ENCODE measurements at places on chromosomes 4 and X.

- DNase-seq = no peak
Measured at GRCh38 chr4:15488658-15489470, 19.2 kb downstream of the CC2D2A start.

- no peak for DNase-seq
Measured at GRCh38 chr4:101103381-101104142, 243.8 kb downstream of the PPP3CA start.

DNA sequence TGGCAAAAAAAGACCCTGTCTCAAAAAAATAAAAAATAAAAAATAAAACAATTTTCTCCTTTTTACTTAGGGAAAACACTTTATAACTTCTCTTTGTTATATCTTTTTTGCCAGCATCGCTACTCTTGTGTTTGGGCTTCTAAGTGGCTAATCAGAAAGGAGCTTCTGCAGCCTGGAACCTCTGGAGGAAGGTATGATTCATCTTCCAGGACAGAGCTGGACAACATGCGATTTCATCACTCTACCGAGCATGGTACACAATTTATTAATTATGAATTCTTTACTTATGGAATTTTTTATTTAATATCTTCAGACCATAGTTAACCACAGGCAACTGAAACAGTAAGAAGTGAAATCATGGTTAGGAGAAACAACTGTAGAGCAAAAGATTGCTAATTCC, 1254.3 kb upstream of the AGA start:
- no peak for DNase-seq

DNA sequence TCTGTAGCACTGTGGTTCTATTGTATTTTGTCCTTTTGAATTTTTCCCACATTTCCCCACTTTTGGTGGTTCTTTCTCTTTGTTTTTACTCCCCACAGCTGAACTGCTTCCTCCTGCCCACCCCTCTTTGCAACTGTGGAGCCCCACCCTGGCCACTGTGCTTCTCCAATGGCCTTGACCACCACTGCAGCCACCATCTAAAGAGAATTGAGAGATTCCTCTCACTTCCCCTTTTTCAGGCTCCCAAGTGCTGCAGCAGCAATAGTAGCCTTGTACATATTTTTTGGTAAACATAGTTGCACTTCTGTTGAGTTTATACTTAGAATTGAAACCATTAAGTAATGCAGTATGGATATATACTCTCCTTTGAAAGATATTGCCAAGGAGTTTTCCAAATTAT, 51.3 kb upstream of the FRMPD3 start:
- no peak for DNase-seq

DNA sequence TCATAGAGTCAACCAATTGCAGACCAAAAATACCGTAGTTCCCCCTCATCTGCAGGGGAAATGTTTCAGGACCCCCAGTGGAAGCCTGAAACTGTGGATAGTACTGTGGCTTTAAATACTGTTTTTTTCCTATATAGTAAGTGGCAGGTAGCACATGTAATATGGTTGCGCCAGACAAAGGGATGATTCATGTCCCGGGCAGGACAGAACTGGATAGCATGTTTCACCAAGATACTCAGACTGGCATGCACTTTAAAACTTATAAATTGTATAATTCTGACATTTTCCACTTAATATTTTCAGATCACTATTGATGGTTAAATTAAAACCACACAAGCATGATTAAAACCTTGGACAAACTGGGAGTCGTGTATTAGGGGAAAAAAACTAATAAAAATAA, 276.3 kb upstream of the AGA start:
- no peak for DNase-seq

GRCh38 chrX:153981771-153982533, 9.4 kb downstream of the TMEM187 start:
- no peak for DNase-seq

DNA sequence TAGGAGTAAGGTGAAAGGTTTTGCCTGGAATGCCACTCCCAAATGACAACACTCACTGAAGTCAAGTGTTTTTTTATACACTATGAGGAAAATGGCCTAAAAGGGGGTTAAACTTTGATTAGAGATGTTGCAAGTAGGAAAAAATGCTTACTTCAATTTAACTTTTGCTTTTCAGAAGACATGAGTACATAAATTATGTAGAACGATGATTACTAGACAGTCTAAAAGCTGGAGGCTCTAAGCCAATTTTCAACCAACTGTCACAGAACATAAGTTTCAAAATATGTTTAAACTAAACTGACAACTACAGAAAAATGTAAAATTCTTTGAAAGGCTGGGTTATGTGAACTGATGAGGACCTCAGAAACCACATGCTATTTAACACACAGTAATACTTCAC, 83.4 kb downstream of the SHISA3 start:
- DNase-seq = no peak

GRCh38 chr4:59341506-59341905, 1858.6 kb upstream of the ADGRL3 start:
- no peak for DNase-seq

- peak; percentile 80 for DNase-seq
Measured at GRCh38 chr4:2186133-2186864, 55.6 kb downstream of the HAUS3 start.

DNA sequence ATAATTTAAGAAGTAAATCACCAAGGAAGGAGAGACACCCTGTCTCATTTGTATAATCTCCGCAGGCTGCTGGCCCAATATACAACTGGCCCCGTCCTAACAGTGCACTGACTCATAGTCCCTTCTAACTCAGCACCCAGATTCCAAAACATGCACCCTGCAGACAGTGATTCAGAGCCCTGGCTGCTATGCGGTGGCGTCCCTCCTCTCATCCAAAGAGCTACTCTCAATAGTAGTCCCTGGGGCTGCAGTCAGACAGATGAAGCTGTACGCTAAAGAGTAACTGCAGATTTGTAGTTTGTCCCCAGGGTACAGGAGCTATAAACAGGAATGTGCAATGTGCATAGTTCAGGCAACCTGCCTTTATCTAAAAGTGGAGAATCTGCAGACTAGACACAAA, 23.0 kb downstream of the GABRA3 start:
- no peak for DNase-seq

- DNase-seq = no peak
Measured at GRCh38 chr4:185645403-185645802, 110.1 kb upstream of the PDLIM3 start.

- no peak for DNase-seq
Measured at GRCh38 chrX:31331928-31332327, 260.1 kb upstream of the FTHL17 start.

GRCh38 chrX:24081661-24082154, 27.0 kb downstream of the EIF2S3 start:
- no peak for DNase-seq

GRCh38 chr4:80841587-80842281, 188.8 kb upstream of the BMP3 start:
- DNase-seq = no peak

DNA sequence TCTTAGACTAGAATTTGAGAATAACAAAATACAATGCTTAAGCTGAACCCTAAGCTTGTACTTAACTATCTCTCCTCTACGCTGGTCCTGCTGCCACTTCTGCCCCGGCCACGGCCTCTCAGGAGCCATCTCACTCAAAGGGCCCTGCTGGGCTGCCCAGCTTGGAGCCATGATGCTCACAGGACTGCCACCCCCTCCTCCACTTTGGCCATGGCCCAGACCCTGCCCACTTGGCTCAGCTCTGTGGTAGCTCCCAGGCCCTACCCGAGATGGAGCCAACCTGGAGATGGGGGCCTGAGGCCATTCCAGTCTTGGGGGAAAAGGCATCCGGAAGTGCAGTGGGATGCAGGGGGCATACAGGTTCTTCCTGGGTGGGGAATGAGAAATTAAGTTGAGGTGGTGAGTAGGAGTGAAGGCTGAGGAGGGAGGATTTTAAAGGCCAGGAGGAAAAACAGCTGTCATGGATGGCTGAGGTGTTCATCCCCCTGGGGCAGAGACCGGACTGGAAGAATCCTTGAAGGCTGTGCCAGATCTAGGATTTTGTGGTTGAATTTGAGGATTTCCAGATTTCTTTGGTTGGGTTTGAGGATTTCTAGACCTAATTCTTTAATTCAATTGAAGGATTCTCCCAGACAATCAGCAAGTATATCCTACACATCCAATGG, 824 bp downstream of the SASH3 start:
- DNase-seq = no peak

GRCh38 chr4:3838437-3839380, 72.5 kb downstream of the ADRA2C start:
- no peak for DNase-seq

DNA sequence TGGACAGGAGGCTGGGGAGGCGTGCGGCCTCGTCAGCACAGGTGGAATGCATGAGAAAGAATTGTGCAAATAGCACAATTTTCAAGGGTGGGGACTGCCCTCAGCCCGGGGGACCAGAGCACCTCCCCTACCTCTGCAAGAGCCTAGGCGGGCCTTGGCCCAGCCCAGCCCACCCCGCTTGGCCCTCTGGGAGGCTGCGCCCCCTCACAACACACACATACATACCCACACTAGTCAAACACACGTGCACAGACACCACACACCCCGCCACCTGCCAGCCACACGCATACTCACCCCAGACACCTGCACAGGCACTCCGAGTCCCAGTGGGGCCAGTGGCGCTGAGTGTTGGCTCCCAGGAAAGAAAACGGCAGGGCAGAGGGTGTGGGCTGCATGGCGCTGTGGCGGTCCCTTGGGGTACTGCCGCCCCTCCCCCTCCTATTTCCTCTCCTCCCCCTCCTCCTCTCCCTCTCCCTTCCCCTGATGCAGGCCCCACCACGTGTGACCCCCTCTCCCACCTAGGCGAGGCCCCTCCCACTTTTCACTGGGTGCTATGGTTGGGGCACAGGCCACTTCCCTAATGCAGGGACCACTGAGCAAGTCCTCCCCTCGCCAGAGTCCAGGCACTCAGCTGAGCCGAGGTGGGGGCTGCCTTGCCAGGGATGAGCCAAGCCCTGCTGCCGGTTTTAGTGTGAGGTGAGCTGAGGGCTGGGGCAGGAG, 84.5 kb downstream of the FAM53A start:
- no peak for DNase-seq

DNA sequence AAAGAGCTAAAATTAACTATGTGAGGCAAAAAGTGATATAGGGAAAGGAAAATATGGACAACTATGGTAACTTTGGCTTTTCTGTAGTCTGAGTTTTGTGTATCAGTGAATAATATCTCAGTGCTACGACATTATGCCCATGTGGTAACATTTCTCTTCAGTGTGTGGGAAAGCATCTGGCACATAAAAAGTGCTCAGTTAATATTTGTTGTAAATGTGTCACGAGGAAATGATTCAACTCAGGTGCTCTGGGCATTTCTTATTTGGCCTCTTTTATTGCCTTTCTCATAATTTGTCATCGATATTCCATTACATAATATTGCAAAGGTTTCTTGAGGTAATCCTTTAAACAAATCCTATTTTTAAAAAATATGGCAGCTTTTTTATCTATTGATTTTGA, 17.6 kb downstream of the OFD1 start:
- DNase-seq = no peak

- DNase-seq = no peak
Measured at GRCh38 chr4:185189606-185190305, 14.0 kb downstream of the CFAP97 start.

DNA sequence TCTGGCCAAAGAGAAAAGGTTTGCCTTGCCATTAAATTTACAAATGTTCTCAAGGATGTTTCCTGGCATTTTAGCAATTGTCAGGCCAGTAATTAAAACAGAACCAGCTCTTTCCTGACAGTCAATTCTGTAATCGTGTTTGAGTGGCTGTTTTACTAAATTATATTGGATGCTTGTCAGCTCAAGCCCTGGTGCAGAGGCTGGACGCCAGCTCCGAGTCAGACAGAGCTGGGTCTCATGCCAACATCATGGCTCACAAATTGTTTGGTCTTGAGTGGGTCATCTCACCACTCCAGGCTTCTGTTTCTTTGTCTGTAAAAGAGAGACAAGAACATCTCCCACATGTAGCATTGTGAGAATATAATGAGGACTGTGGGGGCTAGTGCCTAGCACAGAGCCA, 190.3 kb upstream of the PSAPL1 start:
- no peak for DNase-seq

DNA sequence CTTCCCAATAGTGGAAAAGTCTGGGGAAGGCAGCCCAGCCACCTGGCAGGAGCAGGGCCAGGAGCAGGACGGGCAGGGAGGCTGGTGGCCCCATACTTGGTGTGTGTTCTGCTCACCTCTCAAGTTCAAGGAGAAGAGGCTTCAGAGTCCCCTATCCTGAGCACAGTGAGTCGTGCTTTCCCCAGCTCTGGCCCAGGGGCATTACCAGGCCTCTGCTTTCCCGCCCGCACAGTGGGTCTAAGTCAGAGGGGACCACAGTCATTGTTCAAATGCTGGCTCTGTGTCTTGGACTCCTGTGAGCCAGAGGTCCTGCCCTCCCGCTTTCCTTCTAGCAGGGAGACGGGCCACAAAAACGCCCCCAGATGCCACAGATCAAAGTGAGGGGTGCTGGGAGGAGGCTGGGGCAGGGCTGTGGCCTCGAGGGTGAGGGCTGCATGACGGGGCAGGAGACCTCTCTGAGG, 27.6 kb downstream of the HTRA3 start:
- DNase-seq = no peak

DNA sequence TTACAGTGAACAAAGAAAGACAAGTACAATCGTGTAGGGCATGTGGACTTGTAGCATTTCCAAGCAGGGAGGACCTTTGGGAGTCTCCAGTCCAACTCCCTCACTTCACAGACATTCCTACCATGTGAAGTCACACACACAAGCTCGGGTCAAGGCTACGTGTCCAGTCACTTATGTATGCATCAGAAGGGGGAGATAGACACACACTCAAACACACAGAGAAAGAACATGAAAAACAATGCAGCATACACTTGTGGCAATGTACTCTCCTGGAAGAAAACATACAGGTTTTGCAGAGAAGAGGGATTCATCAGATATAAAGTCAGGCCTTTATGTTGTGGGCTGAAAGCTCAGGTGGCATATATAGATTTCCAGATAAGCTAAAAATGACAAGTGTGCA, 136.1 kb upstream of the MID1 start:
- DNase-seq = peak; percentile 88

DNA sequence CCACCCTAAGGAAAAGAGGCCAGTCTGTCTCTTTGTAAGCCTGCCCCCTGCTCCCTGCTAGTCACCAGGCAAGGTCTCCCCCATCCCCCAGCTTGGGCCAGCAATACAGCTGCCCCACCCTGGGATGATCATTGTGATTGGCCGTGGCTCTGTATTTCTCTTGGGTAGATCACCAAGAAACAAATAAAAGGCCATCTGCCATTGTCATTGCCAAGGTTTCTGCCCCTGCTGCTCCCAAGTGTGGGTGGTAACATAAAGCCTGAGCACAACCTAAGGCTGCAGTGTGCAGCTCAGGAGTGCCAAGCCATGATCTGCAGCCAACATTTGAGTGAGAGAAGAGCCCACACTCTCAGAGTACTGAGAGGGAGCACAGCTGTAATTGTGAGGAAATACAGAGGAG, 241.0 kb upstream of the POF1B start:
- no peak for DNase-seq

GRCh38 chr4:140085062-140085622, 68.8 kb downstream of the MAML3 start:
- no peak for DNase-seq

DNA sequence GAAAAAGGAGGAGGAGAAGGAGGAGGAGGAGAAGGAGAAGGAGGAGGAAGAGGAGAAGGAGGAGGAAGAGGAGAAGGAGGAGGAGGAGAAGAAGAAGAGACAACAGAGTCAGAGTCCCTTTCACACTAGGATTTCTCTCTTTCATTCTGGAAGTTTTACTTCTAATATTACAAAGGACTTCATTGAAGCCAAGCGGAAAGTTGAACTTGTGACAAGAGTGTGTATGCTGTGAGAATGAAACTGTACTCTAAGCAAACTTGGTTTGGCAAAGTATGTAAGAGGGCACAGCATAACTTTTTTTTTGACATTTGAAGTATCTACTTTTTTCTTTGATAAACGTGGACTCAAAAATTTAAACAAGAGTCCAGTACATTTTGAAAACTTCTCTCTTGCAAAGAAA, 48.0 kb downstream of the CXCL8 start:
- no peak for DNase-seq
